ENCODE measurements at places on chromosomes 16 and 17. TPM values are rescaled to one million over a fixed set of nuclear protein-coding genes. Genes with fewer than 3 reads are reported as not detected.
A peak's percentile ranks its signal among the peaks of the same experiment; 100 is the strongest.

- no peak for DNase-seq
These were observed 175.2 kb downstream of the CCDC182 start for GRCh38 chr17:57569853-57570252.

GRCh38 chr17:43733956-43734355 lies 24.6 kb downstream of the SOST start:
- no peak for DNase-seq

DNA sequence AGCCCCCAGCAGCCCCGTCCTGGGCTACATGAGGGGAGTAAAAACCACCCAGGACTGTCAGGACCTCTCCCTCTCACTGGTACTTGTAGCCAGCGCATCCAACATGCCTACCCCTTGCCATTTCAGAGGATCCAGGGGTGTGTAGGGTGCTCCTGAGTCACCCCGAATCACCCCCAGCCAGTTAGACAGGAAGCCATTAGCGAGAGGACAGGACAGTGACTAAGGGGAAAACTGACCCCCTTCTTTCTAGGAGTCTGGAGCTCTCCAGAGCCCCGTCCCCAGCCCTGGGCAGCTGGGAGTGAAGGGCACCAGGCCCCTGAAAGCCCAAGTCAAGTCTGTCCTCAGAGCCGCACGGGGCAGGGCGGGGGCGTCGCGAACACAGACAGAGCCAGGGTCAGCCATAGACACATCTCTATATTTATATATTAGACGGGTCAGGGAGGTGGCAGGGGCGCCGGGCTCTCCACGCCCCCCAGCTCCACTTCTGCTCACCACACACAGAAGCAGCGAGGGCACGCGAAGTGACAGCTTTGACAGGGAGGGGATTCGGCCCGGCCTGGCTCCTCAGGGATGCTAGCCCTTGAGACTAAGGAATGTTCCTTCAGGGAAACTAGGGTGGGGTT lies 485 bp upstream of the GDPD3 start:
- DNase-seq: no peak

ZPBP2 gene
- not detected for polyA plus RNA-seq

CNTD1 gene
- polyA plus RNA-seq: 0.31 TPM

- peak; percentile 70 for DNase-seq
These were observed 105.1 kb downstream of the CHD9 start for GRCh38 chr16:53159781-53160436.

TRIM72 gene
- polyA plus RNA-seq: 0.14 TPM

BCKDK gene
- polyA plus RNA-seq: 58.6 TPM

DNA sequence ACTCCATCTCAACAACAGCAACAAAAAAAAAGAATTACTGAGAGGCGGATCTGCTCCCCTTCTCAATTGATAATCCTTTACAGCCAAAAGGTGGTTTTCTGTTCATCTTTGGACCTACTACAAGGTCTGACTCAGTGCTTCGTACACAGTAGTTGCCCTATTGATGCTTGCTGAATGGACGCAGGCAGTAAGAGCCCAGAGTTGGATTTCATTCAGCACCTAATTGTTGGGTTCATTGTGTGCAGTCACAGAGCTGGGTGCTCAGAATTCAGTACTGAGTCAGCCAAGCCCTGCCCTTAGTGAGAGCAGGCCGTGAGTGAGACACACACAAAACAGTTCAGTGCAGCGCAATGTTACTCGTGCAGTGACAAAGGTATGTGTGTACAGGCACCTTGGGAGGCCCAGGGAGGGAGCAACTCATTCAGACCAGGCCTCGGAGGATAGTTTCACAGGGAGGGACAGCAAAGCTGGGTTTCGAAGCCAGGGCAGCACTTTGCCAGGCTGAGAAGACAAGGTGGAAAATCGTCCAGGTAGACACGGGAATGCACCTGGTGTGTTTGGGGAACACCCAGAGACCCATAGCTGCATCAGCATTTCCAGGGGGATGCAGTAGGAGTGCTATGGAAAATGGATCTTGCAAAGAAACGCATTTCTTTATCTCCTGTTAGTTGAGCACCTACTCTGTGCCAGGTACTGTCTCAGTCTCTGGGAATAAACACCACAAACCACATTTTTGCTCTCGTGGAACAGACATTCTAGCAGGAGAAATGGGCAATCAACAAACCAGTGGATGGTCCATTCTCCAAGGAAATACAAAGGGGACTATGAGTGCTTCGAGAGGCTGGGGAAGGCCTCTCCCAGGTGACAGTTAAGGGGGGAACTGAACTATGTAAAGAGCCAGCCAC lies 18.1 kb upstream of the KRT17 start:
- DNase-seq: no peak

GRCh38 chr16:82481455-82481854 lies 145.3 kb upstream of the CDH13 start:
- DNase-seq: no peak

GRCh38 chr17:38357486-38358123 lies 6.0 kb downstream of the SOCS7 start:
- DNase-seq: peak; percentile 89

DNA sequence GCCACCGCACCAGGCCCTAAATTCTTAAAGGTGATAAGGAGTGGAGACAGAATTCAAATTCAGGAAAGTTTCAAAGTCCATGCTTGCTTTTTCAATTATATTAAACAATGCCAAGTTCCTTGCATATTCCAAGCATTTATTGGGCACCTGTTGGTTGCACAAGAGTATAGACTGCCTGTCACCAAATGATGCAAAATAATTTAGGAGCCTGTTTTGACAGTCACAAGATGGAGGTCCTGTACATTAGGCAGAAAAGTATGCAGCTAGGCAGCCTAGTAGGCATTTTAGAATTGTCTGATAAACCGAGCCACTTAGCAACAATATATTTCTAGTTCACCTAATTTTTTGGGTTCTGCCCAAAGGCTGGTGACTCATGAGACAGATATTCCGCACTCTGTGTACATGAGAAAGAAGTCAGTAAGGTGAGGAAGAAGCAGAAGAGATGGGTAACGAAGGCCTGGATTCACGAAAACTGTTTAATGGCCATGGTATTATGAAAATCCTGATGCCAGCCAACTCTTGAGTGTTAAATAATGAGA lies 7.3 kb downstream of the ACACA start:
- no peak for DNase-seq

DNASE1L2 gene
- 0.71 TPM for polyA plus RNA-seq

MYCBPAP gene
- polyA plus RNA-seq: 0.61 TPM

DNA sequence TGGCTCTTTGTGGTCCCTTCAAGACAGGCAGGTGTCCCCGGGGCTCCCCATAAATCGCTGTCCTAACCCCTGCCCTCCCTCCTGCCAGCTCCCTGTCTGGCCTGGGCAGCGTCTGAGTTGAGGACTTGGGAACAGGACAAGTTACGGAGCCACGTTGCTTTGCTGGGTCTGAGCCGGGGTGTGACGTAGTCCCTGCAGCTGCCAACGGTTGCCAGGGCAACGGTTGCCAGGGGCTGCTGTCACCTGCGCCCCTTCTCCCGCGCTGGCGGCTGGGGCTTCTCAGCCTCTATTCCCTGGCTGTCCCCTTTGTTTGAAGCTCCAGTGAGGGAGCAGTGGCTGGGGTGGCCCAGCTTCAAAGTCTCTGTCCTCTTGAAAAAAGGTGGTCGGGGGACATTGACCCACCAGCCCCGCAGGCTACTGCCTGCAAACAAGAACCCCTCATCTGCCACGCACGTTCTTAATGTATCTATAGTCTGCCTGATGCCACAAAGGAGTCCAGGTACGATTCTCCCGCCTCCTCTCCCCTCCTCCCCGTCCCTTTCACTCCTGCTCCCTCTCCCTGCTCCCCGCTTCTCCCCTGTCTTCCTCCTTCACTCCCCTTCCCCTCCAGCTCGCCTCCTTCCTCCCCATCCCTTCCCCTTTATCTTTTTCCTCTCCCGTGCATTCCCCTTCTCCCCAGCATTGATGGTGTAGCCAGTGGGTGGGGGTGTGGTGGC lies 10.9 kb downstream of the ADGRG1 start:
- DNase-seq: peak; percentile 97

DNA sequence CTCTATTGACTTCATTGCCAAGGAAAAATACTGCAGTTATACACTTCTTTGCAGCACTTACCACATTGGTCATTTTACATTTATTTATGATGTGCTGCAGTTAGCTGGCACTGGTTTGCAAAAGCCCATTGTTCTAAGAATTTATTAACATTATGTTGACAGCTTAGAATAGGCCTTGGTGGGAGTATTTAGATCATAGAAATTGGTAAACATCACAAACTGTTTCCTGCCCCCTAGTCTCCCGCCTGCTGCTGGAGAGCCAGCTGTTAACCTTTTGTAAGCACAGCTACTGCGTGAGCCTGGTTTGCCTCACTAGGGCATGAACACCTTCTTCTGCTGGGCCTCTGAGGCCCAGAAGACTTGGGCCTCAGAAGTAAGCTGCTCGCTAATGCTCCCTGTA lies 651.4 kb upstream of the GOT2 start:
- DNase-seq: no peak

XYLT1 gene
- 10.4 TPM for polyA plus RNA-seq

TP53TG3F gene
- polyA plus RNA-seq: 1.7 TPM

DDX52 gene
- 10.8 TPM for polyA plus RNA-seq

- no peak for DNase-seq
These were observed 146.3 kb upstream of the TBX2 start for GRCh38 chr17:61253362-61253761.
